ENCODE measurements at places on chromosomes 4 and X.
A peak's percentile ranks its signal among the peaks of the same experiment; 100 is the strongest.

GRCh38 chr4:24065974-24066373, 176.1 kb upstream of the PPARGC1A start:
- DNase-seq, result no peak

DNA sequence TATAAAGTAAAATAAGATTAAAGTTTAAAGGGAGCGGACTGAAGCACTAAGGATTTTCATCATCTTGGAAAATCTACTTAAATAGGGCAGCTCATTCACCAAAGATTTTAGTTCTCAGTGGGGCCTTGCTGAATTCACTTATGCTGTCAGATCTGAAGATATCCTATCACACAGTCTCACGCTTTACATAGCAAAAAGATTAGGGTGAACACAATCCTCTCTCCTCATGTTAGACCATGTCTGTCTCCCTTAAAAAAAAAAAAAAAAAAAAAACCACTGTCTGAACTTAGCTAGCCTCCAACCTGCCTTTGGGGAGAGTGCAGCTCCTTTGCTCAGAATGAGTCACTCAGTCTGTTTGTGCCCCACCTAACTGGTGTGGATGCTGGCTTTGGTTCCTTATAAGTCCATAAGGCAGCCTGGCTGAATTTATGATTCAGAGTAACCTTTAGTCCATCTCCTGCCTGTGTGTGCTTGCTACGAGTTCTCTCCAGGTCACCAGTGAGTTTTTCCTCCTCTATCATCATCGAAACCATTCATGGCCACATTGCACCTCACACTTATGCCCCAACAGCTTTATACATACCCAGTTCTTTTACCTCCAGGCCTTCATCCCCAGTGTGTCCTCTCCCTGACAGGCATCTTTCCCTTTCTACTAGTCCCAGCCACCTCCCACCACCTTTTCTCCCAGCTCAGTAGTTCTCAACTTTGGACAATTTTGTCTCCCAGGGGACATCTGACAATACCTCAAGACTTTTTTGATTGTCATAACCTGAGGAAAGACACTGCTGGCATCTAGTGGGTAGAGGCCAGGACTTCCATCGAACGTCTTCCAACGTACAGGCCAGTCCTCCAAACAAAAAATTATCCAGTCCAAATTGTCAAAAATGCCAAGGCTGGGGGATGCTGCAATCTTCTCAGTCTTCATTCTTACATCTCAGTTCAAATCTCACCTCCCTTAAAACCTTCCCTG, 220.7 kb upstream of the EMCN start:
- no peak for DNase-seq

DNA sequence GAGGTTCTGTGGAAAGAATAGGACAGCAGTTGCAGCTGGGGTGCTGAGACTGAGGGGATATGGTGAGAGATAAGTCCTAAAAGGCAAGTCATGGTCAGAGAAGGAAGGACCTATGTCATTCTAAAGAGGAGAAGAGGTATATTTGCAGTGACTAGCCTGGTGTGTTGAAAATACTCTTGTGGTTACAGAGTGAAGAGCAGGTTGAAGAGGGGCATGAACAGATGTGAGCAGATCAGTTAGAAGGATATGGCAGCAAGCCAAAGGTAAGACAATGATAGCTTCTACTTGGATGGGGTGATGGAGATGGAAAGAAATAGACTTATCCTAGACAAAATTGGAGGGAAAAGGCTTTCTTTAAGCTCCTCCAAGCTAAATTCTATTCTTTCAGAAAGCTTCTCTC, 469.8 kb upstream of the CPEB2 start:
- DNase-seq, result no peak

GRCh38 chr4:185225940-185226339, 16.5 kb downstream of the SNX25 start:
- DNase-seq, result no peak

GRCh38 chrX:120562569-120562926, 1.8 kb upstream of the CUL4B start:
- no peak for DNase-seq

DNA sequence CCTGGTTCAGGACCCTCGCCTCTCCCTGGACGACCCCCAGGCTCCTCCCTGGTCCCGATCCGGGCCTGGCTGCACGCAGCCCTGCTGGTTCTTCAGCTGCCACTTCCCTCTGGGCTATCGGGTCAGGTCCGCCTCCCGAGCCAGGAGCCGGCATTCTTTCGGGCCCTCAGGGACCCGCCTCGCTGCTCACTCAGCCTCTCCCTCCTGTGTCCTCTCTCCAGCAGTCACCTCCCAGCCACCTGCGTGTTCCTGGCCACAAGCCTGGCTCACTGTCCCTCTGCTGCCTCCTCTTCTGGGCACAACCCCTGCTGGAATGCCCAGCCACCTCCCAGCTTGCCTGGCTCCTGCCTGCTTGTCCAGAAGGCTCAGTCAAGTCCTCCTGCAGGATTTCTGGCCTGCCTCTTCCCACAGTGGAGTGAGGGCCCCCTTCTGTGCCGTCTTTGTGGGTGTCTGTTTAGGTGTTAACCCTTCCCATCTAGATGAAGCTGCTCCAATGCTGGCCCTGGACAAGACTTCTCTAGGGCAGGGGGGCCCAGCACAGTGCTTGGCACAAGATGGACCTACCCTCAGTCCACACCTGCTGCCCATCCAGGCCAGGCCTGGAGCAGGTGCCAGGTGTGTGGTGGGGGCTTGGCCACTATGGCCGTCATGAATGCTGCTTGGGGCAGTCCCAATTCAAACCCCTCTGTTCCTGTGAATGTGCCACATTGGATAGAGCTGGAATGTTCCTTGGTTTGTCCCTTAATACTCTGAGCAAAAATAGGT, 2.2 kb downstream of the WFS1 start:
- DNase-seq, result no peak

DNA sequence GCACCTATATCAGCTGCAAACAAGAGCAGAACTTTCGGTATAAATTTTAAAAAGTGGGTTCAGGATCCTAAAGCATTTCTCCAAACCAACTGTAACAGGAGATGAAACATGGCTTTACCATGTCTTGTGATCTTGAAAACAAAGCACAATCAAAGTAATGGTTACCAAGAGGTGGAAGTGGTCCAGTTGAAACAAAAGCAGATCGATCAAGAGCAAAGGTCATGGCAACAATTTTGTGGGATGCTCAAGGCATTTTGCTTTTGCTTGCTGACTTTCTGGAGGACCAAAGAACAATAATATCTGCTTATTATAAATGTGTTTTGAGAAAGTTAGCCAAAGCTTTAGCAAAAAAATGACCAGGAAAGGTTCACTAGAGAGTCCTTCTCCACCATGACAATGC, 116.9 kb upstream of the RAP2C start:
- no peak for DNase-seq

DNA sequence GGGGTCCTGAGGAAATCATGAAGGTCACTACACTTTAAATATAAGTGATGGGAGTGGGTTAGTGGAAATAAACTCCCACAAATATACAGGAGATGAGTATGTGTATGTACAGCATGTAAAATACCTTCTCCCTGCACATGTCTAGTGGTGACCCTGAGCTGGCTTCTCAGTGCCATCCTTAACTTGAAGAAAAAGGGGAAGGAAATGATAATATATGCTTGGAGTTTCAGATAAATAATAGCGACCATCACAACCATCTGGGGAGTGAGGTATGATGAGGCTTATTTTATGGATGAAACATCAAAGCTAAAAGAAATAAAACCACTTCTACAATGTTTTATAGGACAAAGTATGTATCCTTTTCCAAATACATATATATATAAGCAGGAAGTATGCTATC, 41.0 kb upstream of the SORBS2 start:
- DNase-seq, result no peak

- DNase-seq, result no peak
Measured at GRCh38 chr4:171639540-171639939, 173.7 kb upstream of the GALNTL6 start.

DNA sequence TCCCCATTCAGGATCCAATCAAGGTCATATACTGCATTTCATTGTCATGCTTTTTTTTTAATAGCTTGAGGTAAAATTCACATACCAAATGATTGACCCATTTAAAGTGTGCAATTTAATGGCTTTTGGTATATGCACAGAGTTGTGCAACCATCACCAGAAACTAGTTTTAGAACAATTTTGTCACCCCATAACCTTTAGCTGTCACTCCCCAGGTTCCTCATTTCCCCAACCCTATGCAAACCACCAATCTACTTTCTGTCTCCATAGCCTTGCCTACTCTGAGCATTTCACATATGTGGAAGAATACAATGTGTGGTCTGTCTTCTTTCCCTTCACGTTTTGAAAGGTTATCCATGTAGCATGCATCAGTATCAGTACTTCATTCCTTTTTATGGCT, 1.4 kb upstream of the SMAD1 start:
- no peak for DNase-seq

GRCh38 chr4:182427554-182427953, 184.4 kb downstream of the TENM3 start:
- DNase-seq, result no peak

DNA sequence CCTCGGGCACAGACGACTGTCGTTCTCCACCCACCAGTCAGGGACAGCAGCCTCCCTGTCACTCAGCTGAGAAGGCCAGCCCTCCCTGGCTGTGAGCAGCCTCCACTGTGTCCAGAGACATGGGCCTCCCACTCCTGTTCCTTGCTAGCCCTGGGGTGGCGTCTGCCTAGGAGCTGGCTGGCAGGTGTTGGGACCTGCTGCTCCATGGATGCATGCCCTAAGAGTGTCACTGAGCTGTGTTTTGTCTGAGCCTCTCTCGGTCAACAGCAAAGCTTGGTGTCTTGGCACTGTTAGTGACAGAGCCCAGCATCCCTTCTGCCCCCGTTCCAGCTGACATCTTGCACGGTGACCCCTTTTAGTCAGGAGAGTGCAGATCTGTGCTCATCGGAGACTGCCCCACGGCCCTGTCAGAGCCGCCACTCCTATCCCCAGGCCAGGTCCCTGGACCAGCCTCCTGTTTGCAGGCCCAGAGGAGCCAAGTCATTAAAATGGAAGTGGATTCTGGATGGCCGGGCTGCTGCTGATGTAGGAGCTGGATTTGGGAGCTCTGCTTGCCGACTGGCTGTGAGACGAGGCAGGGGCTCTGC, 7.9 kb upstream of the MSANTD1 start:
- no peak for DNase-seq

GRCh38 chrX:123617007-123617406, 115.8 kb downstream of the THOC2 start:
- DNase-seq, result no peak

DNA sequence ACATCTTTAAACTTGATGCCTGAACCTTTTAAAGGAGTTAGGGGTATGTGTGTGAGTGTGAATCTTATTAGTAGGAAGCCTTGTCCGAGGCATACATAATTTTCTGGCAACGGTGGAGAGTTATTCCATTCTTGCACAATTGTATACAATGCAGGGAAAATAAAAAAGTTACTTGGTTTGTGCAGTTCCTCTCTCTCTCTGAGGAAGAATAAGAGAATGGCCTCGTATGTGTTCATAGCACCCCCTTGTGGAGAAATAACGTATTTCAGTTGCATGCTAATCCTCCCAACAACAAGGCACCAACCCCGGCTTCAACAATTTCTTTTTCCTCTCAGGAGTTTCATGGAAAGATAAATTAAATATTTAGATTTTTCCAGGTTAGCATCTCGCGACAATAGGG, 33.7 kb upstream of the FGF13 start:
- DNase-seq, result no peak

DNA sequence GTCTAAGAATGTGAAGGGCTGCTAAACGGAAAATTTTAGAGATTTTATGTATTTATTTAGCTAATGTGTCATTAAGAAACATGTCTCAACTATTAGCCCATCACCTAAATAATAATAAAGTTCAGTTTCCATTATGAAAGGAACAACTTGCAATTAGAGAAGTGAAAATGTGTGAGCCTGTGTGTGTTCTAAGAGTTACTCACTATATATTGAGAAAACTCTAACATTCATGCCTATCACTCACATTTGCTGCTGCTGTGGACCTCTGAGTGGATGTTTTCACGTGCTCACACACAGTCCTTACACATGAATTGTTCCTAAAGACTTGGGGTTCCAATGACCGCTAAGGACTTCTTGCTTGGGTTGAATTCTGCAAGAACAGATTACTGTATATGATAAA, 364.0 kb downstream of the TMA16 start:
- DNase-seq, result no peak

DNA sequence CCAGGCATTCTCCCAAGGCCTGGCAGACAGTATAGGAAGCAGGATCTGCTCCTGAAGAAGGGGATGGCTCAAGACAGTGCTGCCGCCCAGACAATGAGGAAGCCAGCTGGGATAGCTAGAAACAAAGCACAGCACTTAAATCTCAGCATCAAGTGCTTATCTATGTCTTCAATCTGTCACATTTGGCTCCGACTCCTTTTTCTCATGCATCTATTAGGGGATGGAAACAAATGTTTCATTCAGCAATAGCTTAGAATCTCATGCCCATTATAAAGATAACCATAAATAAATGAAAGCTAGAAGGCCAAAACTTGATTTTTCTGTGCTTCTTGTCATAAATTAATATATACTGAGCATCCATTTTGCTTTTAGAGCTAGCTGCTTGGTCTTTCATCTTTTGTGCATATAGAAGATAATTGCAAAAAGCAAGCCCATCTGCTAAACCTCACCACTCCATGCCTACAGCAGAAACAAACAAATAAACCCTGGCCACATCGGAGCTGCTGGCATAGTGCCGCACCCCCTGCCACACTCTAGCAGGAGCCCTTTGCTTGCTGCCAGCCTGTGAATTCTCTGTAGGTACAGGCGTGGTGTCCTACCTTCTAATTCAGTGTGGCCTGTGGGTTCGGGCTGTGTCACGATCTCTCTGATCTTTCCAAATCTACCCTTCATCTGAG, 75.9 kb downstream of the AASDH start:
- DNase-seq, result no peak

GRCh38 chr4:48944756-48945241, 38.2 kb upstream of the OCIAD2 start:
- peak; percentile 31 for DNase-seq

DNA sequence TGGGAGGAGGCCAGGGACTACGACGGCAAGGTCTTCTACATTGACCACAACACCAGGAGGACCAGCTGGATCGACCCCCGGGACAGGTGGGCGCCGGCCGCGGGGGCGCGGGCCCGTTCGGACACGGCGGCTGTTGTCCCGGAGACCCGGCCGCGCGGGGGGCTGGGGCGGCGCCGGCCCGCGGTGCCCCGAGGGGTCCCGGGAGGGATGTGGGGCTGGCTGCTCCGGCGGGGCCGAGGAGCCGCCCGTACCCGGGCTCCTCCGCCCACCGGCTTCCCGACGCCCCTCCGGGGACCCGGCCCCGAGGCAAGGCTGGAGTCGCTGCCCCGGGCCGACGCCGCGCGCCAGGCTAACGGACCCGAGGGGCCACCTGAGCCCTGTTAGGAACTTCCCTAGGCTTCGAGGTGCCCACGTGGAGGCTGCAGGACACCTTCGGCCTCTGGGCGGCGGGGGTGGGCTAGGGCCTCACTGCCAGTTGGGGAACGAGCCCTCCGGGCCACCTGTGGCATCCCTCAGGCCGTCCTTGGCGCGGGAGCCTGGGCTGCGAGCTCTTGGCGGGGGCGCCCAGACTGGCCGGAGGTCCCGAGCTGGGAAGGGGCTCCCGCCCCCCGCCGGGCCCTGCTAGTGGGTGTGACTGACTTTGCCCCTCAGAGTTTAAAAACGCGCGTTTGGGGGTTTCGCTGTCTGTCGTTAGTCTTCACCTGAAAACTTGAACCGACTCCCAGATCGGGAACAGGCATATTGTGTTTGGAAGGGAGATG, 660 bp downstream of the WWC2 start:
- no peak for DNase-seq

GRCh38 chr4:180587379-180587778, 1655.8 kb upstream of the TENM3 start:
- DNase-seq, result no peak
